ENCODE measurements at places on chromosomes 2 and 18.
A peak's percentile ranks its signal among the peaks of the same experiment; 100 is the strongest.

DNA sequence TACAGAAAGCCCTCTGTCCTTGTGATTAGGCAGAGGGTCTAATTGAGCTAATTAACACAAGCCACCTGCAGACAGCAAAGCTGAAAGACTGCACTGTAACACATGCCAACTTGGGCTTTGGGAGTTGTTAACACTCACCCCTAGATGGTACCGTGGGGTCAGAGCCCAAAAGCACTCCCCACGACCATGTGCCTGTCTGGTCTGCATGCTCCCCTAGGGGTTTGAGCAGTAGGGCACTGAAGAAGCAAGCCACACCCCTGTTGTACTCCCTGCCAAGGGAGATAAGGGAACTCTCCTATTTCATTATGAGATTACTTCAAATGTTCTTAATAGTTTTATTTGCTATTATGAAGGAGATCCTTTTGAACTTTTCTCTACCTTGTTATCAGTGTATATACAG is 560.1 kb upstream of the FSHR start:
- no peak for DNase-seq

DNA sequence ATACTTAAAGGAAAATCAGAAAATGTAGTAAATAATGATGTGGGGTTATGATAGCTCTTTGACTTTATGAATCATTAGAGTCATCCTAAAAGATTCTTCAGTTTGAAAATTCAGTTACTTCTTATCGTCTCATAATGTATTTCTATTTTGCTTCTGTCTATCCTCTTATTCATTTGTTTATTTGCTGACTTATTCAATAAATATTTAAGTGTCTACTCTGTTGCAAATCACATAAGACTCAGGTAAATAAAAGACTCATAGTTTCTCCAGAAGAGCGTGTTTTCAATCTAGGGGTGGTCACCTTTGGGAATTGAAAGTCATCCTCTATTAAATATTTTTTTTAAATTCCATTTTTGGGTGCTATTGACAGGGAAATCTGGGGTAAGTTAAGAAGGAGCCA is 69.1 kb upstream of the RBMS1 start:
- DNase-seq: no peak

- DNase-seq: no peak
Measured at GRCh38 chr2:241935314-241935713, 65.8 kb downstream of the RTP5 start.

- DNase-seq: no peak
Measured at GRCh38 chr2:29022679-29023078, 41.6 kb downstream of the TOGARAM2 start.

DNA sequence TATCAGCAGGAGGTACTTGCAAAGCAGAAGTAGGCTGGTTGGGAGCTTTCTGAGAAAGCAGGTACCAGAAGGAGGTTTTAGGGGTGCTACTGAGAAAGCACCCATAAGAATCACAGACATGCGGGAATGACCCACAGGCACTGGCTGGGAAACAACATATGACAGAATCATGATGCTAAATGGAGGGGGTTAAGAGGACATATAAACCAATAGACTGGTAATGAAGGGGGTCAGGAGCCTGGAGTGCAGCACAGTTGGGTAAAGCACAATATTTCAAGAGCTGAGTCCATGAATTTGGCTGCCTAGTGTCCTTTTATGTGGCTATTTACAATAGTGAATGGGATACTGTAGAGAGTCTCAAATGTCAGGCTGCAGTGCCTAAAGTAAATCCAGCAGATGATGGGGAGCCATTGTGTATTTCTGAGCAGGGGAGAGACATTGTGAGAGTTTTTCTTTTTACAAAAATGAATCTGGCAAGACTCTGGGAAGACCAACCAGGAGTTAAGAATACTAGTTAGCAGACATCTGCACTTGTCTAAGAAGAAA is 27.6 kb upstream of the GMCL1 start:
- DNase-seq: no peak

- peak; percentile 46 for DNase-seq
Measured at GRCh38 chr2:133844214-133844892, 276.1 kb upstream of the NCKAP5 start.

DNA sequence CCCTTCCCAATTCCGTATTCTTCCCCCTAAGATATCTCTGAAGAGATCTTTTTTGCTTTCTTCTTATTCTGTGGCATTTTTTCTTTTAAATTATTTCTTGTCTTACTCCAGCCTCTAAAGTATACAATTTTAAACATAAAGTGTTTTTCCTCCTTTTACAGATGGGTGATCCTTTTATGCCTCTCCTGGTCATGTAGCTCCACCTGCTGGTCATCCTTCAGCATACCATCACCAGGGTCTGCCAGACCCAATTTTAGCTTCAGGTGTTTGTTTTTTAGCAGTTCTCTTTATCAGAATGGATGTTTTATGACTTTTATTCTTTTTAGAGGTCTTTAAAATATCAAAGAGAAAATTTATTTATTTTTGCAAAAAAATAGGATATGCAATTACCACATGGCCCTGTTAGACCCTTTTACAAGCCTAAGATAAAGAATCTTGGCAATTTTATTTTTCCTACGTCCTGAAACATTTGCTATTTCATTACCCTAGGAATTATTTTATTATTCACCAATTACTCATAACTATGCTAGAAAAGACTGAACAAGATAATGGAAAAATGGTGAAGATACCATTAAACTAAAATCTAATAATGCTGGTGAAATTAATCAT is 55.5 kb downstream of the PIGN start:
- peak; percentile 45 for DNase-seq

DNA sequence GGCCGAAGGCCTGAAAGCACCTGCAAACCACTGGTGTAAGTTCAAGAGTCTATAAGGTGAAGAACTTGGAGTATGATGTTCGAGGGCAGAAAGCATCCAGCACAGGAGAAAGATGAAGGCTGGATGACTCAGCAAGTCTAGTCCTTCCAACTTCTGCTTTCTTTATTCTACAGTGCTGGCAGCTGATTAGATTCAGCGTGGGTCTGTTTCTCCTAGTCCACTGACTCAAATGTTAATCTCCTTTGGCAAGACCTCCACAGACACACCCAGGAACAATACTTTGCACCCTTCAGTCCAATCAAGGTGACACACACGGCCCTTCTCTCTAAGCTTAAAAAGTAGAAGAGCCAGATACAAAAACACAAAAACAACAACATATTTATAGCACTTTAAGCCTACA is 43.4 kb downstream of the NMS start:
- DNase-seq: no peak

DNA sequence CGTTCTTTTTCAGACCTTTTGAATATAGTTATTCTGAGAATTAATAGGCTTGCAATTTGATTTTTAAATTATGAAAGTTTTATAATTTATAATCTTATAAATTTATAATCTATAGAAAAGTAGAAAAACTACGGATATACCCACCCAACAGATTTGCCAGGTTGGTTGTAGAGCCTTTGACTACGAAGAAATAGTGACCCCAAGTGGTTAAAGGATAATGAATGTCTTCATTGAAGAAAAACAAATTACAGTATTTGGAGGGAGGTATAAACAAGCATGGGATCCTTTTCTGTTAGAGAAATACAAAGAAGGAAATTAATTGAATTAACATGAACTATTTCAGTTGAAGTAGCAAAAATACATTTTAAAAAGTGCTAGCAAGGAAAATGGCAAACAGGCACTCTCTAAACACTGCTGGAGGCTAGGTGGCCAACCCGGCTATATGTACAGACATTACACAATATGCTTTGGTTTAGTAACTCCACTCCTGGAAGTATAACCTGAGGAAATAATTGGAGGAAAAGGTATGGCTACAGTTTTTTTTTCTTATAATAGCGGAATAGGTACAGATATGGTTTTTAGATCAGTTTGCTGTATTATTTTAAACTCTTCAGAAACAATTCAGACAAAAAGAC is 110.9 kb downstream of the MIB1 start:
- no peak for DNase-seq

GRCh38 chr2:141692829-141693228 is 438.0 kb downstream of the LRP1B start:
- DNase-seq: no peak

DNA sequence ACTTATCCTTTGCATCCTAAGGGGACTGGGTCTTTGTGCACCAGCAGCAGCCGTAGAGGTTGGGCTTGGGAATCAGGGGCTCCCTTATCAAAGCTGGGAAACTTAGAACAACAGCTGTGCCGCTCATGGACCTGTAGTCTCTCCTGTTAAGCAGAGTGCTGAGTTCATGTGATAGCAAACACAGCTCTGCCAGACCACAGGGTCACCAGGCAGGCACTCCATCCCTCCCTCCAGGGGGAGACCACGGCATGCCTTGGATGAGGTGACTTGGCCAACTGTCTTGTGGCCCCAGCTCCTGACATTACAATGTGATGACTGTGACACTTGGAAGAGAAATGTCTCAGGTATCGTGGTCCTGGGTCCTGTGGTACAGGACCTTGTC is 60.0 kb downstream of the DGKD start:
- DNase-seq: no peak

DNA sequence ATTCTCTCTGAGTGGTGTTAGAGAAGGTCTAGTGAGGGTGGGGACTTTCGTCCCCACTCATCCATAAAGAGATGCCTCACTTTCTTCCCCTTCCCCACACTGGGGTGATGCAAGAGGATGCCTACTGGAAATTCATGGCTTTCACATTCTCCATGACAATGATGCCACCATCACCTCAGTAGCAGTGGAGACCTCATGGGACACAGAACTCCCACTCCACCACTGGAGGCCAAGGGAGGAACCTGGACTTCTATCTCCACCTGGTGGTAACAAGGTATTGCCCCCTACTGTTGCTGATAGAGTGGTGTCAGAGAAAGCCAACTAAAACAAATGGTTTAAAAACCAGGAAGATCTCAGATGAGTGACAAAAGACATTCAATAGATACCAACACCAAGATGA is 110.9 kb downstream of the INHBB start:
- no peak for DNase-seq

- DNase-seq: no peak
Measured at GRCh38 chr2:170396799-170397459, 219.0 kb downstream of the MYO3B start.

DNA sequence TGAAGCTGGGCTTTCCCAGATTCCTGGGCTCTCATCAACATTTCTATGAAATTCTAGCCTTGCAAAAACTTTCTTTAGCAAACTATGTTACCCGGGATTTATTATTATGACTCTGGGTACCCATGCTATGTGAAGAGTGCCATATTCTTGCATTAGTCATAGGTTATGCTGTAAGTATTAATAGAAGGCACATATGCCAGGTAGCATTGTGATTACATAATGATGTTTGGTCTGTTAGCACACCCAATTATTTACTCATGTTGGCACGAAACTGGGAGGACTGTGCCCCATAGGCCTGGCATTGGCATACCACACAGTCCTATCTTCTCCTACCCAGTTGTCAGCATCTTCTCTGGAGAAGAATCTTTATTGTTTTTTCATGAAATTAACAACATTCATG is 171.0 kb downstream of the SLC4A3 start:
- DNase-seq: no peak

- no peak for DNase-seq
Measured at GRCh38 chr2:37417321-37417720, 72.9 kb downstream of the QPCT start.

DNA sequence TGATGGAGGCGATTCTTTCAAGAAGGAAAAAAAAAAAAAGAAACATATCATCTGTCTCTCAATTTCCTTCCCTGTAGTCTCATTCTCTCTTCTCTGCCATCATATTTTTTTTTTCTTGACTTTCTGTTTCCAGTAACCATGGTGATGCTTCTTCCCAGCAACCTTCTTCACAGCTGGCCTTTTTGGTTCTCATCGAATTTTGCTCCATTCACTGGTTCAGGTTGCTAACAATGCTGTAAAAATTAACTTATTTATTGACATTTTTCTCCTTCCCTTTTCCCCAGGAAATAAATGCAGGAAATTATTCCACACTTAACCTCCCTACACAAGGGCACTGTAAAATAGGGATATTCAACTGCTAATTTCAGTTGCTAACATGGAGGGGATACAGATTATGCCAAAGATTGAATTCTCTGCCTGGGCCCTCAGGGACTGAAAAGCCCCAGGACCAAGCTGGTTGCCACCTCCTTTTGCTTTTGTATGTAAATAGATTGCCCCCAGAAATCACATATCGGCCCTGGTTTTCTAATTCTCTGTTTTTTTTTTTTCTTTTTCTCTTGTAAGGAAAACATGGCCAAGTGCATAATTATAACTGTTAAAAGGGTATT is 154.7 kb downstream of the MAP2 start:
- no peak for DNase-seq

GRCh38 chr2:42755191-42755880 is 8.6 kb downstream of the OXER1 start:
- DNase-seq: no peak

DNA sequence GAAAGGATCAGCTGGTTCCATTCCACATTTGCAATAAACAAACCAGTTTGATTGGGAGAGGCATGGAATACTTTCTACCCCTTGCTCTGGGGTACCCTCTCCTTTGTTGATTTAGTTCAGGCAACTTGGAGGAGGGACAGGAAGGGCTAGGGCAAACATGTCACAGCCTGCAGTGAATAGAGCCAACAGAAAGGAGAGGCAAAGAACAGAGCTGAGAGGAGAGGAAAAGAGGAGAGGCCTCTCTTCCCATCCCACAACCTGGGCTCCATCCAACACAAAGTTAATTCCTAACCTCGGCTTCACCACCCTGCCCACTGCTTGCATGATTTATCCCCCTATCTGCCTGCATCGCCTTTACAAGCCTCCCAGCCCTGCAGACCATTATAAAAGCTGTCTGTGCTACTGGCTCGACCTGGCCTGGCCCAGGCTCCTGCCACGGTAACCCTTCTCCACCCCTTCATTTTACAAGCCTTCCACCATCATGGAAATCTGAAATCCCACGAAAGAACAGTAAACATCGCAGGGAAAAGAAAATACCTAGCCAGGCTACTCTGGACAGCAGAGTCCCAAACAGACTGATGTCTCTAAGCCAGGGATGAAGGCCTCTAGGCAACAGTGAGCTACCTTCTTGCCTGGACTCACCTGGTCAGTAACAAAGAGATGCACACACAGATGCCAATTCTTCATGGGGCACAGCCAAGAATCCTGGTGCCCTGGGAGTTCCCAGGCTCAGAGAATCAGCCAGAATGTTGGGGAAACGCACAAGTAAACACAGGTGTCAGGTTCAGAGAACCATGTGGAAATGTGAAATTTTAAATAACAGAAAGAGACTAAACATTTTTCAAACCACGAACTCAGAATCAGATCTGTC is 43.6 kb downstream of the NHEJ1 start:
- DNase-seq: no peak

- DNase-seq: no peak
Measured at GRCh38 chr18:457521-458412, 42.7 kb downstream of the COLEC12 start.

DNA sequence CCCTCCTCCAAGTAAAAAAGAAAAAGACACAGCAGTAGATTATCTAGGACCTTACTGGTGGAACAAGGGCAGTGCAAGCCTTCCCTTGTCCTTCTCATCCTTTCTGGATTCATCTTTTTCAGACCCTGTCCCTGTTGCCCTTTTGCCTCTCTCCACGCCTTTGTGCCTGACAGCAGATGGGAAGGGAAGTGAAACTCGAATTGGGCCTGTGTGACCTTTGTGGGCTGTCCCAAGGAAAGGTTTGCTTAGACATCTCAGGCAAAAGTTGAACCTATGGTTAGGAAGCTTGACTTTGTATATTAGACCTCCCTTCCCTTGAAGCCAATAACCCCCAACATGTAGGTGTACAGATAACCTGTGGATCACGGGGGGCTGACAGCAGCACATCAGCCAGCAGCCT is 185.3 kb downstream of the PRKCE start:
- DNase-seq: no peak

GRCh38 chr18:38644875-38645641 is 1079.5 kb upstream of the CELF4 start:
- DNase-seq: no peak

All from T-helper 9 cell (primary cell).